ENCODE measurements at places on chromosomes 4 and X.

GRCh38 chrX:43559644-43560043 is 96.5 kb upstream of the MAOA start:
- no peak for DNase-seq

DNA sequence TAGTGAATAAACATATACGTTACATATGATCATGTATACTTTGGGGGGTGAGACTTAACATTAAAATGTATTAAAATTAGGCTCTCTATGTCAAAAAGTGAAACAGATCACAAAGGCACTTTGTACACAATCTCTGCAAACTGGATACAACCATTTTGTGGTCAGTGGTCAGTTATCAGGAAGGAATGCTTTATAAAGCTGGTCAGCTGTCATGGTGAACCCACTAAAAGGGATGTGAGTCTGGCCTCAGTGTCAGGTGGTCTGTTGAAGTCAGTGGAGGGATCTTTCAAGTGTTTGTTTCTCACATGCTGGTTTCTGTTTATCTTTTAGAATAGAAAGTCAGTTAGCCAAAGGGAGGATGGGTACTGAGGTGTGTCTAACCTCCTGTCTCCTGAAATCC is 875.5 kb upstream of the INTU start:
- no peak for DNase-seq

GRCh38 chrX:134745636-134746409 is 87.6 kb upstream of the PLAC1 start:
- DNase-seq, result no peak

- no peak for DNase-seq
These were observed 34.3 kb downstream of the ENPEP start for GRCh38 chr4:110510277-110510676.

- DNase-seq, result no peak
These were observed 624 bp downstream of the BEX5 start for GRCh38 chrX:102154900-102155805.

DNA sequence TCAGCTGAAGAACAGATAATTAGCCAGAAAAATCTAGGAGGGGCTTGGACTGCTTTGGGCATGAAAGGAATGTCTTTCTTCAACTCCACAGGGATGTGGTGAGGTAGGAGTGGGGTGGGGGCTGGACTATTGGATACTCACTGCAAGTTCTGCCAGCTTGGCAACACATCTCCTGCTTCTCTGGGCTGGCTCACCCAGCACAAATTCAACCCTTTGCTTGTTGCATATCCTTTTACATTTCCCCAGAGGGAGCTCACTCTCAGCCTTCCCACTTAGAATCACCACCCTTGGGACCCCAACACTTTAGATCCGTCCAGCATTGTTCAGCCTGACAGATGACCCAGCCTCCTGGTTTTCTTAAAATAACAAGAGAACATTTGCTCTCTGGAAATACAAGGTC is 120.6 kb downstream of the KDR start:
- no peak for DNase-seq

DNA sequence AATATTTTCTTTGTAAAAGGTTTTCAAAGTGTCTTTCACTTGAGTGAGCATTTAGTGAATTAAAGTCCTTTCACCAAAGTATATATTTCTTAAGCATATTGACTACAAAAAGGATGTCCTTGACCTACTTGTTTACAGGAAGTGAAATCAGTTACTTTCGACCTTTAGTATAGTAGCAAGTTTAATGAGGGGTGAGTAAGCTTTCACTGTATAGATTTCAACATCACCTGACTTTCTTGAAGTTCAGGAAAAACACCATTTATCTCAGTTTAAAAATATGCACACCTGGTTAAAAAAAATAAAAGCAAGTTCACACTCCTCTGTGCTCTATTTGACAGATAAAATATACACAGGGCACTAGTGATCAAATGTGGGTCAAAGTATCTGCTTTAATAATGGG is 88.1 kb downstream of the CCSER1 start:
- no peak for DNase-seq

DNA sequence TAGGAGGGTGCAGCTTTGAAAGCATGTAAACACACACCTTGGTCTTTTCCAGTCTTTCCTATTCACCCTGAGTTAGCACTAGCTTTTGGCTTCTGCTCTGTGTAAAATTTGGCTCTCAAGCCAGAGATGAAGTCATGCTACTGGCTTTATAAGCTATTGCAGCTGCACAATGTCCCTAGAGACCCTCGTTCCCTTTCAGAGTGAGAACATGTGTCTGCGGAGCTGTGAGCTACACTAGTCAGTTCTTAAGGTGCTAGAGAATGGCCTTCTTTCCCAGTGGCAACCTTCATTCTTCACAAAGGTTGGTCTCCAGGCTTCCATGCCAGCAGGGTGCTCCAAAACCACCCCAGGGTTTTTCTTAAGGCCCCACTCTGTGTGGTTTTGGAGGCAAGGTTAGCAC is 199.1 kb downstream of the SPATA18 start:
- DNase-seq, result no peak

- DNase-seq, result no peak
These were observed 19.2 kb upstream of the SPCS3 start for GRCh38 chr4:176300565-176300964.

DNA sequence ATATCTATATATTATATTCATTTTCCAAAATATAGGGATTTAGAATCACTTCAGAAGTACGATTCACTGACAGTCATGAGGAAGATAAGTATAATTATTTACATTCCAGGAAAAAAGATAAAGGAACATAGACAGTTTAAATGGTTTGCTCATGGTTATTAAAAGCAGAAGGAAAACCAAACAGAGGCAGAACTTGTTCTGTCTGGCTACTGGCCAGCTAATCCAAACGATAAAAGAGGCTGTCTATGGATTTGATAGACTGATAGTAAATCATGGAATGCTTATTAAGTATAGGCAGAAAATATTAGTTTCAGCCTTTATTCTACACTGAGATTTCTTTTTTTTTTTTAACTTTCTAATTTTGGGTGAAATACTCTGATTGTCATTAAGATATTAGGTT is 50.2 kb downstream of the RPGR start:
- no peak for DNase-seq

- no peak for DNase-seq
These were observed 22.8 kb downstream of the PDLIM3 start for GRCh38 chr4:185512516-185512915.

GRCh38 chr4:70544279-70544868 is 26.0 kb downstream of the AMTN start:
- DNase-seq, result no peak

- DNase-seq, result no peak
These were observed 397.5 kb upstream of the PPP1R2C start for GRCh38 chrX:43175434-43175833.

- DNase-seq, result no peak
These were observed 275.2 kb downstream of the SPRY1 start for GRCh38 chr4:123671636-123672404.

DNA sequence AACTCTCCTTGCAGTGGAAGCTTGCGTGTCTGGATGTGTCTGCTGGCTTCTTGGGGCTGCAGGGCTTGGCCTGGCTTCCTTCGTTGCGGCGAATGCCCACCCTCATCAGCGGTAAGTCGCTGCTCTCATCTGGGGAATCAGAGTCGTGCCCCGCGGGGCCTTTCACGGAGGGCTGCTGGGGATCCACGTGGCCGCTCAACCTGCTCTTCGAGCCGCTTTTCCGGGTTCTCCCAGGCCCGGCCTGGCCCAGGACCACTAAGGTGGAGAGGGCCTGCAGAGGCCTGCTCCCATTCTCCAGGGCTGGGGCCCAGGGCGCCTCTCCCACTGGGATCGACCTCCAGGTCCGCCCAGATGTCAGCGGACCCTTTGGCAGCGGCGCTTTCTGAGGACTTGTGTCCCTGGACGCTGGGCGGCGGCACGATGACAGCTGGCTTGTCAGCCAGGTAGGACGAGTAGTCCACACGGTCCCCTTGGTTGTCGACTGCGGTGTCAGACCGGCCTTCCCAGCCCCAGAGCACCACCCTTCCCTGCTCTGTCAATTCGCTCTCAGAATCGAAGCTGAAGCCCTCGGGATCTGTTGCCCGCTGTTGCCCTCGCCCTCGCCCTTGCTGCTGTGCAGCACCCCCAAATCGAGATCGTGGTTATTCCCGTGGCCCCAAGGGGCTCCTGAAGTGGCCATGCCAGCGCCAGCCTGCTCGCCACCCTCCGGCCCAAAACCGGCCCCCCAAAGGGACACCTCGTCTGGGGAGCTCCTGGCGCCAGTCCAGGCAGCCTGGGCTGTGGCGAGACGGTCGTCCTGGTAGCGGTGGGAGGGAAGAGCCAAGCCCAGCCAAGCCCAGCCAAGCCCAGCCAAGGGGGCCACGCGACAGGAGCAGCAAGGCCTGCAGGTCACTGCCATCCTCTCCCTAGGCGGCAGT is 37.8 kb upstream of the NHSL2 start:
- DNase-seq, result no peak

DNA sequence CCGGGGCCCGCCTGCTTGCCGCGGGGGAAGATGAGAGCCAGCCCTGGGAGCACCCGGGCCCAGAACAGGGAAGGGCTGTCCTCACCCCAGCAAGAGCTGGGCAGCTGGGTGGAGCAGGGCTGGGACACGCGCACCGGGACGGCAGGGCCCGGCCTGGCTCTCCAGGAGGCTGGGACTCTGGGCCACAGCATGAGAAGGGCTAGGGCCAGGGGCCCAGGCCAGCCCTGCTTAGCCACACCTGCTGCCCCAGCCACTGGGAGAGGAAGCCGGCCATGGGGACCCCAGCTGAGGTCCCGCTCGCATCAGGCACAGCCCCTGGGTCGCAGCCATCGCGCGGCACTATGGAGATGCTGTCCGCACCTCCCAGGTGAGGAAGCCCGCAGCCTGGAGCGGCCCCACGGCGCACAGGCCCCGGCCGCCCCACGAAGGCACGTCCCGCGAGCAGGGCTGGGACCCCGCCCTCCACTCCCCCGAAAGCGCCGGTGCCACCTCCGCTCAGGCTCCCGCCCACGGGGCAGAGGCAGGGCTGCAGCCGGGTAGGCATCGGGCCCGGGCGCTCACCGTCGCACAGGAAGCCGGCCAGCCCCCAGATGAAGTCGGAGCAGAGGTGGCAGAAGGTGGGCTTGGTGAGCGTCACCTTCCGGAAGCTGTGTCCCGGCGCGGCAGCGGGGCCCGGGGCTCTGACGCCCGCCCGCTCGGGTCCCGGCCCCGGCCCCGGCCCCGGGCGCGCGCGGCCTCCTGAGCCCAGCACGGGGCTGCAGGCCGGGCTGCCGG is 531 bp downstream of the DGKQ start:
- DNase-seq, result peak; percentile 34

GRCh38 chr4:102552781-102553180 is 51.6 kb downstream of the NFKB1 start:
- no peak for DNase-seq

DNA sequence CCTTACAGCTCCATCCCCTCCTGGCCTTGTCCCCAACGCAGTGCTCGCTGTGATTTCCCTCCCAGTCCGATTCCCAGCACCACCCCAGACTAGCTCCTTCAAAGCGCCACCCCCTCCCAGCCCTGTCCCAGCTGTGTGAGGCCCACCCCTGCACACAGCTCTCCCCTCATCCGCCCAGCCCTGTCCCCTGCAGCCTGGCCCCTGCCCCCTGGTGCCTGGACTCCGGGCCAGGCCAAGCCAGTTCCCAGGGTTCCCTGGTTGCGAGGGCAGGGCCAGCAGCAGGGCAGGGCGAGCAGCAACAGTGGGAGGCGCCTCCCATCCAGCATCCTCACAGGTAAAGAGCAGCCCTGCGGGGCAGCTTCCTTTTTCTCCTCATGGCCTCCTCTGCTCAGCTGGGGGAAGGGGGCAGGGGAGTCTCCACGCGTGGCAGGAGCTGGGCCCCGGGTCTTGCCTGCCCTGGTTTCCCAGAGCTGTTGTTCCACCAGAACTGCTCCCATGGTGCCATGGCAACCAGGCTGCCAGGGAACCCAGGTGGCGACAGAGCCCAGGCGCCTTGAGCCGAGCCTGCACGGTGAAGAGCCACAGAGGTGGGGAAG is 24.8 kb downstream of the IQSEC2 start:
- DNase-seq, result no peak

GRCh38 chr4:26204249-26204825 is 116.5 kb upstream of the RBPJ start:
- no peak for DNase-seq

- no peak for DNase-seq
These were observed 33.4 kb upstream of the KCNE5 start for GRCh38 chrX:109658391-109658790.

DNA sequence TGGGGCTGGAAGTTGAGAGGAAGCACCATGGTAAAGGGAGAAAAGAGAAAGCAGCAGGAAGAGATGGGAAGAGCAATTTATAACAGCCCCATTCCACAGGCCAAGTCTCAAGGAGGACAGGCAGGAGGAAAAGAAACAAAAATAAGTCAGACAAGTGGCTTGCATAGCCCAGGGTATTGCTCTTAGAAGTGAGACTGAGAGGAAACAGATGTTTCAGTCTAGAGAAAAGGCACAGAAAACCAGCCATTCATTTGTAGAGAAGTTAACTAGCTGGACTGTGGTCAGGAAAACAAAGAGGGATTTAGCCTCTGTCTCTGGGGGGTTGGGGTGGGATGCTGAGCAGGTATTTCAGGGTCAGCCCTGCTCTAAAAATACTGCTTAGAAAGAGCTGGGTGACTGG is 175.0 kb upstream of the ARHGEF9 start:
- no peak for DNase-seq

- DNase-seq, result no peak
These were observed 129.1 kb upstream of the SMAD1 start for GRCh38 chr4:145352438-145353145.

GRCh38 chrX:114267142-114267541 is 316.7 kb upstream of the HTR2C start:
- no peak for DNase-seq
